ENCODE measurements at places on chromosomes 1 and 21.

DNA sequence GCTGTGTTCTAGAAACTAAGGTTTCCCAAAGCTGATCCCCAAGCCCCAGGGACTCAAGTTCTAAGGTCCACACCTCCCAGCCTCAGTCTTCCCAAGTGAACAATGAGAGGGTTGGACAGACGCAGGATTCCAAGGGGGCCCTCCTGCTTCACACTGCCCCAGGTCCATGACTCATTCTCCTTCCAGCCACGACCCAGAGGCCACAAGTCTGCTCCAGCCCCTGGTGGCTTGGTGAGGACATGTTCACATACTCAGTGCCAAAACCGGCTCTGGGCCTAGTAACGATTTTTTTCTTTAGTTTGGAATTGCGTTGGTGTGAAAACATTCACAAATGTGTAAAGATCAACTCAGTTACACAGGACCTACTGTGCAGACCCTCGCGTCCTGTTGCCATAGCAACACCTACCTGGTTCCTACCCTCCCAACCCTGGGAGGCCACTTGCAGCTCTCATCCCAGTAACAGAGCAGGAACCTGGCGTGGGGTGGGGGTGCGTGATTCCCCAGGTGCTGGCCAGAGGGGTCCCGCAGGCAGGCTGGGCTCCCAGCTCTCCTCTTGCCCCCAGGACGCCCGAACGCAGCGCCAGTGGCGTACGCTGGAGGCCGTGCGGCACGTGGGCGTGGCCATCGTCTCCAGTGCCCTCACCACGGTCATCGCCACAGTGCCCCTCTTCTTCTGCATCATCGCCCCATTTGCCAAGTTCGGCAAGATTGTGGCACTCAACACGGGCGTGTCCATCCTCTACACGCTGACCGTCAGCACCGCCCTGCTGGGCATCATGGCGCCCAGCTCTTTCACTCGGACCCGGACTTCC, 57.0 kb downstream of the DISP3 start:
- DNase-seq, result no peak

DNA sequence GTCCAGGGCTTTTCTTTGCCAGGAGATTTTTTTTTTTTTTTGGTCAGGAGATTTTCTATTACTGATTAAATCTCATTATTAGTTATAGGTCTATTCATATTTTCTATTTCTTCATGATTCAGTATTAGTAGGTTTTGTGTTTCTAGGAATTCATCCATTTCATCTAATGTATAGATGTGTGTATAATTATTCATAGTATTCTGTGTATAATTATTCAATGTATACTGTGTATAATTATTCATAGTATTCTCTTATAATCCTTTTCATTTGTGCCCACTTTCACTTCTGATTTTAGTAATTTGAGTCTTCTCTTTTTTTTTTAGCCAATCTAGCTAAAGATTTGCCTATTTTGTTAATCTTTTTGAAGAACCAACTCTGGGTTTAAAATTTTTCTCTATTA, 12.3 kb upstream of the PNRC2 start:
- no peak for DNase-seq

- DNase-seq, result no peak
Observed at GRCh38 chr1:245298781-245299180, 144.0 kb downstream of the KIF26B start.

- DNase-seq, result no peak
Observed at GRCh38 chr1:108591466-108591865, 31.6 kb downstream of the EEIG2 start.

DNA sequence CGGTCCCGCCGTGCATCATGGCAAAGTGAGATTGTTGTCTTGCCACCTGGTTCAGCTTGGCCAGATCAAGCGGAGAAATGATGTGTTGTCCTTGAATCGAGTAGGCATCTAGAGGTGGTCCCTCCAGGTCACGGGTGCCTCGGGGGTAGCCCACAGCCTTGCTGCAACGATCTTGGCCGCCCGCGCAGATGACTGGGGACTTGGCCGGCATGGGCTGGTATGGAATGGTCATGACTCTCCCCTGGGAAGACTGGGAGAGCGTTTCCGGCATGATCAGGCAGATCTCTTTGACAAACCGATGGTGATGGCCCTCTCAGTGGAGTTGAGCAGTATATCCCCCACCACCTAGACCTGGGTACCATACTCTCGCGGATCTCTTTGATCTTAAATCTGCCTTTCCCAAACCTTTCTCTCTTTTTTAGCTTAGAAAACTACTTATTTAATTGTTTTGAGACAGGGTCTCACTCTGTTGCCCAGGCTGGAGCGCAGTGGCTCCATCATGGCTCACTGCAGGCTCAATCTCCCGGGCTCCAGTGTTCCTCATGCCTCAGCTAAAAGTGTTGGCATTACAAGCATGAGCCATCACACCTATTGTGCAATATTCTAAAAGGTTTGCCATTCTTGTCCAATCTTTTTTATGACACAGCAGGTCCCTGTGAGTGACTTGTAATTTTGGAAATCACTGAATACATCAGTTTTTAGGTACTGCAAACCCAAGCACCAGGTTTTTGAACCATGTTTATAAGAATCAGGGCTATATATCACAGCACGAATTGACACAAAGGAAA, 9.4 kb upstream of the ELAPOR1 start:
- no peak for DNase-seq

DNA sequence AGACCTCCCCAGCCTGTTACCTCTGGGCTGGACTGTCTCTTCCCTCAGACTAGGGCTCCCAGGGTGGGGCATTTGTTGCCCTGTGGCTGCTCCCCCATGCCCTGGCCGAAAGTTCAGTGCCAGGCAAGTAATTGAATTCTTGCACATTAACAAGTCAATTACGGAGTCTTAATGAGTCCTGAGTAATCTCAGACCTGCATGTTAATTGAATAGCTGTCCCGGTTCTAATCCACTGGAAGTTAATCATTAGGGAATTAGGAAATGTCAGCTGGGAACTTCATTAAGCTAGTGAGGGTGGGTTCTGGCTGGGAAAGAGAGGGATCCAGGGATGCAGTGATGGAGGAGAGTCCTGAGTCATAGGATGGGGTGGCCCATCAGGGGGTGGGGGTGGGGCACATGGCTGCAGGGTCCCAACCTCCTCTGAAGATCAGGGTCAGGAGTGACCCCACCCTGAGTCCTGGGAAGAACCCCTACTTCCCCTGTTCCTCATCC, 47.1 kb upstream of the CSF3R start:
- DNase-seq, result no peak

DNA sequence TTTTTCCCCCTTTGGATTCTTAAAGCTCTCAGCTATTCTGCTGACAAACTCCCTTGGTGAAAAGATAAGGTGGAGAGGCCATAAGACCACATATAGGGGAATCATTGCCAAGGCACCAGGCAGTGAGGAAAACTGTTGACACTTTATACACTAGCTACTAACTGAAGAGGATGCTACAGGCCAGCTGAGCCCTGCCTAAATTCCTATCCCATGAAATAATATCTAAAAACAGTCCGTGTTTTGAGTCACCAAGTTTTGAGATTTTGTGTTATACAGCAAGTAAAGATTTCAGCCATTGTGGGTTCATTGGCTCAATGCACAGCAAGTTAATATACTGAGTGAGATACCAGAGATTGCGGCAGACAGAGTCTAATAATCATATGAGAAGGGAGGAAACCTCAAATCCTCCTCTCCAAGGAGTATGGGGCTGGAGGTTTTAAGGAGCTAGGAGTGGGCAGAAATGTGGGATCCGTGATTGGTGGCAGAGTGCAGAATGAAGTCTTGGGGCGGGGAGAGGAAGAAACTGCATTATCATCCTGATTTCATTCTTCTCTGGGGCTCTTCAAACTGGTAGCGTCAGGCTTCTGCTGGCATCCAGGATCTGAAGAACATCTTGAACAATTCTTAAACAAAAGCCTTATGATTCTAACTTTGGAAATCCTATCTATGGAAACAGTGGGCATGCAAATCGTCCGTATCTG, 9.2 kb downstream of the CLDN8 start:
- no peak for DNase-seq

DNA sequence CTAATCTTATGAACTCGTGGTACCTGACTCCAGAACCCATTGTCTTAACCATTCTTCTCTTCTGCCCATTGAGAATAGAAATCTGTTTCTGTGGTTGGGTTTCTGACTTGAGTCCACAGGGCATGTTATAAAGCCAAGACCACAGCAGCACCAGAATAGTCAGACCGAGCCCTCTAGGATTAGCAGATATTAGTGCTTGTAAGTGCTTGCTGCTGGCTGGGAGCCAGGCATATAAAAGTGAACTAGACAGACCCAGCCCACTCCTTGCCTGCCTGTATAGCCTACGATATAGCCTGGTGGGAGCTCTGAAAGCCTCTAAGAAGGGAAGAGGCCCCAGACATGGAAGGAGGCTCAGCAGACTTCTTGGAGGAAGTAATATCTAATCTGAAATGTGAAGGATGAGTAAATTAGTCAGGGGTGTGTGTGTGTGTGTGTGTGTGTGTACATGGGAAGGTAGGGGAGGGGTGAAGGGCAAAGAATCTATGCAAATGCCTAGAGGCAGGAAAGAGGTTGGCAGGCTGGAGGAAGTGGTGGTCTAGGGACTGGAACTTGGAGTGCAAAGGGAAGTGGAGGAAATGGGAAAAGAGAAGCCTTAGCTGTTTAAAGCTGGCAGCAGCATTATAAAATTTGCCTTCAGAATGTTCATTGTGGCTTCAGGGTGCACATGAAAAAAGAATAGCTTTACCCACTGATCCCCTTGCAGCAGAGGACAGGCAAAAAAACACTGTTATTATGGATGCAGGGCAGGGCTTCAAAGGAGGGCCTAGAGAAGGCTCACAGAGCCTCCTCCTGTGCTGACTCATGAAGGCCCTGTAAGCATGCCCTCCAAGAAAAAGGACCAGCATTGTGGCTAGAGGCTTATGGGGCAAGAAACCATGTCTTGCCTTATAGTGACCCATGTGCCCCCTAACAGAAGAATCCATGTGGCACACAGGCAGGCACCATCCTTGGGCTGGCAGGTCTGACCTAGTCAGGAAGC, 169.2 kb downstream of the LMX1A start:
- no peak for DNase-seq

DNA sequence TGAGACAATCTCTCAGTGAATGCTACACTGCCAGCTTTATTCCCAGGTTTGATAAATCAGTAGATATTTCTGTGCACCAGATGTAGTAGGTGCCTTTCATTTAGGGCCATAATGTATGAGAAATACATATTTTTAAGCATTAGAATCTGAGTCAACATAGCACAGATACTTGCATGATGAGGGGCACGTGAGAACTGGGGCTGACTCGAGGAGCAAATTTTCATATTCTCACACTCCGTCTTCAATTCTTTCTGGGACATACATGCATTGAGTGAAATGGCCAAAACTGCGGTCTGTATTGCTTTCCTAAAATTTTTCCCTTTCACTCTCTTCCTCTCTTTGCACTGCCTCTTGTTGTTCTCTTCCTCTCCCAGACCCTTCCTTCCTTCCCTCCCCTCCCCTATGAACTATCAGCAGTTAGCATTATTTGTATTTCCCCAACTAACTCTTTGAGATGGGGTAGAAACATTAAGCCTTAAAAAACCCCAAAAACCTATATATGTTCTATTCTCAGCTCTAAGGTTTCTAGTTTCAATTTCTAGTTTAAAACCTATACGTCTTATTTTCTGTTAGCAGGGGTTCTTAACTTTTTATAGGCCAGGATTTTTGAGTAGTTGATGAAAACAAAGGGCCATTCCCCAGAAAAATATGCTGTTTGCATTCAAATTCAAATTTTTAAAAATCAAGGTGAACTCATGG, 289.1 kb downstream of the PTBP2 start:
- no peak for DNase-seq

DNA sequence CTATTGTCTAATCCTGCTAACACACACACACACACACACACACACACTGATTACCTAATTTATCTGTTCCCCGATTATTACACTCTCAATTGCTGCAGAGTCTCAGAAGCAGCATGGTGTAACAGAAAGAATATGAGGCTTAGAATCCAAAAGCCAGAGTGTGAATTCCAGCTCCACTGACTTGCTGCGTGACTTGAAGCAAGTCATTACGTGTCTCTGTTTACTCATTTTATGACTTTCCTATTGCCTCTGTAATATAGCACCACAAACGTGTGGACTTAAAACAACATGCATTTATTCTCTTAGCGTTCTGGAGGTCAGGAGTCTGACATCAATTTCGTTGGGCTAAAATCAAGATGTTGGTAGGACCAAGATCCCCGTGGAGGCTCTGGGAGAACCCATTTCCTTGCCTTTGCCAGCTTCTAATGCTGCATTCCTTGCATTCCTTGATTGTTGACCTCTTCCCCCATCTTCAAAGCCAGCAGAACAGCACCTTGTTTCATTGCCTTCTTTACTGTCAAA, 55.9 kb upstream of the ATP5PO start:
- DNase-seq, result no peak

DNA sequence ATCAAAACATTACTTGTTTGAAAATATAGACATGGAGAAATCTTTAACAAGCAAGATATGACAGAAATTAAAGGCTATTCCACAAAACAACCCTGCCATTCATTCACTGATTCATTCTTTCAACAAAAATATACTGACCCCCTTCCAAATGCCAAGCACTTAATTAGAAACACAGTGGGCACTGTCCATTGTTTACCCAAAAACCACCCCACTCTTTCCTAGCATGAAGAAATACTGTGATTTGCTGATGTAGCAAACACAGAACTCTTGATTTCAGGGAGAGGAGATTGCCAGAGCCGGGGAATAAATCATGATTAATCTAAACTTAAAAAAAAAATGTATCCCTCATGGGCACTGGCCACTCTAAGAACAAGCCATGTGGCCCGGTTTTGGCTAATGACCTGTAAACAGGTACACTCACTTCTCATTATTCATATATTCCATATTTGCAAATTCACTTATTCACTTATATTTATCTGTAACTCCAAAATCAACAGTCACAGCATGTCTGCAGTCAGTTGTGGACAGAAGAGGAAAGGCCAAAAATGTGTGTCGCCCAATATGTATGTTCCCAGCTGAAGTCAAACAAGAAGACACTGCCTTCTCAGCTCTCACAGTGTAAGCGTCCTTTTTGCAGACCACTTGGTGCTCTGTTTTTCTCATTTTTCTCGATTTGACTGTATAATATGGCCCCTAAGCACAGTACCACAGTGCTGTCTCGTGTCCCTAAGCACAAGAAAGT, 133.1 kb downstream of the SMYD3 start:
- DNase-seq, result no peak

GRCh38 chr1:91924146-91924545, 25.1 kb upstream of the BRDT start:
- DNase-seq, result no peak

DNA sequence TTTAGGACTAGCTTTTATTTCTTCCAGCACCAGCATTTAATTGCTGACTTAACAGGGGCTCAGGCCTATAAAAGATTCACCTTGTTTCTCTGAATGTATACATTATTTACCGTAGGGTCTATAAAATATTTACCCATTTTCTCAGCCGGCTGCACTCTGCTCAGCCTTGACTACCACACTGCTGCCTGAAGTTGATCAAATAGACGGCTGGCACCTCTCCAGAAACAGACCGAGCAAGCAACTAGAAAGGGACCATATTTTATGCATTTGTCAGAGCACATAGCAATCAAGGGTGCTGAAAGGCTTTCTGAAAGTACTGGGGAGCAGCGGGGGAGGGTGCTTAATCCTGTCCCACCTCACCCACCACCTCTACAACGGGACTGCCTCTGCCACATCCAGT, 64.7 kb upstream of the FGGY start:
- no peak for DNase-seq

- DNase-seq, result peak; percentile 86
Observed at GRCh38 chr1:46246548-46247435, 771 bp upstream of the RAD54L start.

- no peak for DNase-seq
Observed at GRCh38 chr1:223741861-223742260, 29.5 kb downstream of the CAPN2 start.

All from right kidney (tissue), 9 donors.